ENCODE measurements at places on chromosomes 16 and 17.

GRCh38 chr16:50297301-50298074 lies 31.1 kb downstream of the ADCY7 start:
- no peak for DNase-seq

- DNase-seq: no peak
These were observed 9.1 kb upstream of the SLC12A3 start for GRCh38 chr16:56855946-56856345.

DNA sequence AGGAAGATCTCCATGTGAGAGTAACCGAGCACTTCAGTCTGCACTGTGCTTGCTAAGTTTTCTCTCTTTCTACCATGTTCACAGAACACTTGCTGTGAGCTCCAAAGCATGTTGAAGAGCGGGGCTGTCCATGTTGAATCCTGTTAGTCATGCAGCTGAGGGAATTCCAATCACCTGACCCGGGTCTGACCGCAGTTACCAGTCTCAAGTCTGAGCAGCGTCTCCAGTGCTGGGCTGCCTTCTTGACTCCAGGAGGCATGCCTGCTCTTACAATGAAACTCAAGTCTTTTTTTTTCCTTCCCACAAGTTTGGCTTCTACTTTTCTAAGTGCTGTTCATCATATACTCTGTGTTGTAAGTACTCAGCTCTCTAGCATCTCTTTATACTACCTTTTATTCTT lies 44.3 kb downstream of the HOXB1 start:
- DNase-seq: no peak

DNA sequence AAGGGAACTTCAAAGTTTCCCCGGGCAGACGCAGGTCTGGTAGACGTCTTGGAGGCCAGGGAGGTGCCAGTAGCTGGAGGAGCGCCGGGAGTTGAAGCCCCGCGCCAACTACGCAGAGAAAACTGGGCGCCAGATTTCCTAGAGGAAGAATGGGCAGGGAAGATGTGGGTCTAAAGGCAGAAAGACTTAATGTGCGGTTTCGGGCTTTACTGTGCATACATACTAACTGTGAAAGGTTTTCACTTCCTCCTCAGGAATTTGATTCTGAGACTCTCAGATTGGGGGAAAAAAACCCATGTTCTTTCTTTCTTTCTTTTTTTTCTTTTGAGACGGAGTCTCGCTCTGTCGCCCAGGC lies 331 bp upstream of the ZNF287 start:
- no peak for DNase-seq

DNA sequence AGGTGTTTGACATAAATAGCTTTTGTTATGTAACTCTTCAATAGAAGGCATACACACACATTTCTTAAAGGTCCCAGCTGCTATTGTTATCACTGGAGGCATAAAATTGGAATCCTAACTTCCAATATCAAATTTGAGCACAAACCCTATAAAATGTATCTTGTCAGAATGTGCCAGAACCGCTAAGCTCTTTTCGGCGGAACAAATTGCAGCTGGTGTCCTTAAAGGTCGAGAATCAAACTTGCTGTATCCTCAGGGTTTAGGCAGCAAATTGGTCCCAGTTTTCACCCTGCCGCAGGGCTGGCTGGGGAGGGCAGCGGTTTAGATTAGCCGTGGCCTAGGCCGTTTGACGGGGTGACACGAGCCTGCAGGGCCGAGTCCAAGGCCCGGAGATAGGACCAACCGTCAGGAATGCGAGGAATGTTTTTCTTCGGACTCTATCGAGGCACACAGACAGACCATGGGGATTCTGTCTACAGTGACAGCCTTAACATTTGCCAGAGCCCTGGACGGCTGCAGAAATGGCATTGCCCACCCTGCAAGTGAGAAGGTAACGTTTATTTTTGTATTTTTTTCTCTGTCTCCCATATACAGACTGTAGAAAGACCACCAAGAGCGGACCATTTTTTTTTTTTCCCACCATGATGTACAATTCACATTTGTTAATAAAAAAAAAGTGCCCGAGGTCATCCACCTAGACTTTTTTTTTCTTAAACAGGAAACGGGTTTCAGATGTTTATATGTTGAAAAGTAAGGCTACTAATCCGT lies 297.1 kb downstream of the IRF8 start:
- DNase-seq: no peak

DNA sequence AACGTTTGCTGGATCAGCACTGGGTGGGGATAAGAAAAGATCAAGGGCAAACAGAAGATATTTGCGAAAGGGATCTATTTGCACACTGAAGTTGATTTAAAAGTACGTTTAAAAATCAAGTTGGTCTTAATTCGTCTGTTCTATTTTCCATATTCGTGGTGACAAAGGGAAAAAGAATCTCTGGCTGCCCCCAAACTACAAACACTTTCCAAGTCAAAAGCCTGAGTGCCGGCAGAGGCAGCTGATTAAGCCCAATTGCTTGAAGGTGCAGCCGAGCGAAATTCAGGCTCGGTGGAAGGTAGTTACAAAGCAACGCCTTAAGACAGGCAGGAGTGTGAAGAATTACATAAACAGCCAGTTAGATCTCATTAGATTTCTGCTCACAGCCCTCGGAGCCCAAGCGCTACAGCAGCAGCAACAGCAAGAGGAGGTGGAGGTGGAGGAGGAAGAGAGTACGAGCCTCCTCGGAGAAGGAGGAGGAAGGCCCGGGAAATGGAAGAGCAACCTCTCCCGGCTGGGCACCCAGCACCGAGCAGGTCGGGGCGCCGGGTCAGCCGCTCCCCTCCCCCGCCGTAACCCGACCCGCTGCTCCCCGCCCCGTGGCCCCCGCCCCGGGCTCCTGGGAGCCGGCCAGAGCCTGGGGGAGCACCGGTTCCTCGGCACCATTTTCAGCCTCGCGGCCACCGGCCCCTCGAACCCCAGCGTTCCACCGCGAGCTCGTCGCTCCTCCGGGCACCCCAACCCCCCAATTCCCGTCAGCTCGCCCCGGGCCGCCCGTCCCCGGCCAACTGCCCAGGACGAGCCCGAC lies 890 bp downstream of the TOB1 start:
- peak; percentile 48 for DNase-seq

GRCh38 chr17:2936771-2937321 lies 126.6 kb downstream of the OR1D5 start:
- no peak for DNase-seq
